ENCODE measurements at places on chromosomes 3 and 15.

- no peak for DNase-seq
Observed at GRCh38 chr15:63462088-63462487, 42.3 kb upstream of the USP3 start.

GRCh38 chr3:147416931-147417330, 7.8 kb downstream of the ZIC1 start:
- DNase-seq = no peak

DNA sequence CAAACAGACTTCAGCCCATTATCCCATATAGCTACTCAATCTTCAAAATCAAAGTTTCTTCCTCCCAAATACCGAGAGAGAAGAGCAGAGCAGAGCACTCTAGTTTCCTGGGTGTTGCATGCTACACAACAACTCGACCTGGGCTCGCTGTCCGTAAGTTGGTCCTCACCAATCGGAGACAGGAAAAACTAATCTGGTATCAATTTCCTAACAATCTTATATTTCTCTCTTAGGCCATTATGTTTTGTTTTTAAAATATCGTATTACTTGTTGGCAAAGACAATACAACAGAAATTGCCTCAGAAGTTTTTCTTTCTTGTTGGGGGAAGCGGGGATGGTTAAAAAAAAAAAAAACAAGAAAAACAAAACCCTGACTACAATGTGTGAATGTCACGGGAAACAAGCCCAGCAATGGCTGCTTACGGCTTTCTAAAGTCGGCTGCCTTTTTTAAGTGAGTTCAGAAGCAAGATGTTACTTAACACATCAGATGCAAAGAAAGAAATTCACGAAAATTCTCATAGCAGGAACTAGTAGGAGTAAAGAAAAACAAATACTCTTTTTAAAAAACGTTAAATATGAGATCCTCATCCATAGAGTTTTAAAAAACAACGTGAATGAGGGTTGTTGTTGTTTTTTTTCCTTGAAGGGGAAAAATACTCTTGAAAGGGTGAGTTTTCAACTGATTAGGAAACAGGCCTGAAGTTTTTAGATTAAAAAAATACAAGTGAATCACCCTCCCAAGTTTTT, 1.9 kb downstream of the VGLL4 start:
- DNase-seq = no peak

- DNase-seq = no peak
Observed at GRCh38 chr3:79383402-79384012, 384.3 kb downstream of the ROBO1 start.

DNA sequence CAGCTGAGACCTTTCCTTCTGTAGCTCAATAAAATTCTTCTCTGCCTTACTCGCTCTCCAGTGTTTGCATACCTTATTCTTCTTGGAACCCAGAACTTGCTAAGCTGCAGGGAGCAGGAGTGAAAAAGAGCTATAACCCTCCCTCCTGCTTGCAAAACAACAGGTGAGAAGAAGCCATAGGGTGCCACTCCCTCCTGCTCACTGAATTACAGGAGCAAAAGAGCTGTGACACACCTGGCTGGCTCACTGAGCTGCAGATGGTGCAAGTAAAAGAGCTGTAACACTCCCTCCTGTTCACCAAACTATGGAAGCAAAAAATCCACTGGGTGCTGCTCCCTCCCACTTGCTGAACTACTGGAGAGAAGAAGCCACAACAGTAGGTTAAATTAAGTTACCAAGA, 44.2 kb upstream of the C2CD4B start:
- DNase-seq = no peak
